ENCODE measurements at places on chromosomes 16 and 17.

DNA sequence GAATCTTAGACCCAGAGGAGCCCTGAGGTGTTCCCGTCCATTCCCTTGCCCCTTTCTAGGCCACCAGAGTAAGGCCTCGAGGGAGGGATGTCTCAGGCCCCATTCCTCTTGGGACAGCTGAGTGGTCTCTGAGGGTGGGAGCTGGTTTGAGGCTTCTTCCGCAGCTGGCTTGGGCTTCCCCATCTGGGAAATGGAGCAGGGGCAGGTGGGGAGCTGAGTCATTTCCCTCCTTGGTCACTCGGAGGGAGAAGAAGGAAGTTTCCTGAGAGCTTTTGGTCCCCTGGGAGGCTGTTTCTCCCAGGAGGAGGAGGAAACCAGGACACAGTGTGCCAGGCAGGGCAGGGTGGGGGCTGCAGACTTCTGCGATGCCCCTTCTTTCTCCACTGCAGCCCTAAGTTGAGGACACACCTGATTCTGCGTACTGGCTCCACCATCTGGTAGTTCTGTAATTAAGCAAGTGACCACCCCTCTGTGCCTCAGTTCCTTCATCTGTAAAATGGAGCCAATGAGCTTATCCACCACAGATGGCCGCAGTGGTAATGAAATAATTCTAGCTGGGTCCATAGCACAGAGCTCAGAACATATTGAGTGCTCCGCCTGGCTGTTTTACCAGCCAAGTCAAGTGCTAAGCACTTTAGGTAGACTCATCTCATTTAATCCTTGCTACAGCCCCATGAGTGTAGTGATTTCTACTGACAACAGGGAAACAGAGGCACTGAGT, 1.6 kb upstream of the KCNJ12 start:
- DNase-seq: no peak

DNA sequence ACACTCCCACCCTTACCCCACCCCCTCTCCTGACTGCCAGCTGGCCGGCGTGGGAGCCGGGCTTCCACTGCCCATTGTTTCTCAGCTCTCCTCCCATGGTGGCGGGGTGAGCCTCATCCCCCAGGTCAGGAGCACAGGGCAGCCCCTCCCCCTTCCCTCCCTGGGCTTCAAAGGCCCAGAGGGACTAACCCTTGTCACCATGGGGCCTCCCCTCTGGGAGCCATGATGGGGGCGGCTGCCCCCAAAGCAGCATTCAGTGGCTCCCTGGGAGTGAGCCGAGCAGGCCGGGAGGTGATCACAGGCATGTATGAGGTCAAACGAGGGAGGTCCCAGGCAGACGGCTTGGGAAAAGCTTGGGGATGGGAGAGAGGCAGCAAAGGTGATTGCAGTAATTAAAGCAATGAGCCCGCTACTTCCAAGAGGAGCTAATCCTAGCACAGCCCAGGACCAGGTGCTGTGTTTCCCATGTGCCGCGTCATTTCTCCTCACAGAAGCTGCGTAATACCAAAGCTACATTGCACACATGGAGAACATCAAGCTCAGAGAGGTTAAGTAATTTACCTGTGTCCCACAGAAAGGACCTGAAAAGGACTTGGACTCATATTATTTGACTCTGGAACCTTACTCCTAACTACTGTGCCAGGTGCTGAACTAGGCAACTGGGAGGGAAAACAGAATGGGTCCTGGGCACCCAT, 24.5 kb downstream of the CDK5RAP3 start:
- no peak for DNase-seq

GRCh38 chr17:43171586-43172487, 823 bp downstream of the NBR1 start:
- DNase-seq: peak; percentile 91

- no peak for DNase-seq
Observed at GRCh38 chr16:72427783-72428331, 255.9 kb upstream of the PMFBP1 start.

GRCh38 chr16:84423416-84423837, 55.1 kb downstream of the ATP2C2 start:
- DNase-seq: peak; percentile 15
